Thoracic aorta endothelial cell (primary cell): ENCODE measurements at places on chromosomes 4 and X. TPM values are rescaled to one million over a fixed set of nuclear protein-coding genes. Genes with fewer than 3 reads are reported as not detected.

The NOA1 gene
- 25.5 and 26.2 TPM in 2 replicates for total RNA-seq

The ETDA gene
- not detected in 2 replicates for total RNA-seq

The CT45A3 gene
- not detected in 2 replicates for total RNA-seq

The AGTR2 gene
- not detected in 2 replicates for total RNA-seq

The PHOX2B gene
- total RNA-seq: not detected in 2 replicates

The UCP1 gene
- not detected in 2 replicates for total RNA-seq

The PTPN13 gene
- 7.2 and 7.7 TPM in 2 replicates for total RNA-seq

The AREG gene
- total RNA-seq: 0.36 TPM in 1 of 2 replicates, not detected in the other

The CPE gene
- 2.1 and 8.7 TPM in 2 replicates for total RNA-seq

The SEPSECS gene
- total RNA-seq: 9.3 and 10.8 TPM in 2 replicates

The TENM3 gene
- 22.9 and 25.7 TPM in 2 replicates for total RNA-seq

The FOXR2 gene
- not detected in 2 replicates for total RNA-seq

The SYNPO2 gene
- 0.14 and 0.27 TPM in 2 replicates for total RNA-seq

The SOX3 gene
- total RNA-seq: not detected in 2 replicates

The PCDH18 gene
- 0.27 and 0.93 TPM in 2 replicates for total RNA-seq

The SPANXA2 gene
- total RNA-seq: not detected in 2 replicates

The ATP7A gene
- 18.8 and 20.2 TPM in 2 replicates for total RNA-seq
